Stimulated activated CD4-positive, alpha-beta T cell treated with anti-CD3 and anti-CD28 coated beads, Interleukin-2, amount 100 ng/mL, for 4 hours (primary cell): ENCODE measurements at places on chromosomes 6 and 20.

- DNase-seq = no peak
These were observed 175.4 kb upstream of the KCNQ5 start for GRCh38 chr6:72446430-72446829.

DNA sequence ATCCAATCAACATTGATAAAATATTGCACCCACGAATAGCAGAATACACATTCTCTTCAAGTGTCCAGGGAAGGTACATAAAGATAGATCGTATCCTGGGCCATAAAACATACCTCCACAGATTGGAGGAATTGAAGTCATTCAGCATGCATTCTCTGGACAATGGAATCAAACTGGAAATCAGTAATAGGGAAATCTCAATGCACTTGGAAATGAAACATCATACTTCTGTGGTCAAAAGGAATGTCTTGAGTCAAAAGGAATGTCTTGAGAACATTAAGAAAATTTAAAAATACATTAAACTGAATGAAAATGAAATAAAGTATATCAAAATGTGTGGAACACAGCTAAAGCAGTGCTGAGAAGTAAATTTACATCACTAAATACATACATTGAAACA is 138.8 kb downstream of the TFAP2A start:
- DNase-seq = no peak

GRCh38 chr6:111950661-111951496 is 77.6 kb upstream of the FYN start:
- DNase-seq = no peak

DNA sequence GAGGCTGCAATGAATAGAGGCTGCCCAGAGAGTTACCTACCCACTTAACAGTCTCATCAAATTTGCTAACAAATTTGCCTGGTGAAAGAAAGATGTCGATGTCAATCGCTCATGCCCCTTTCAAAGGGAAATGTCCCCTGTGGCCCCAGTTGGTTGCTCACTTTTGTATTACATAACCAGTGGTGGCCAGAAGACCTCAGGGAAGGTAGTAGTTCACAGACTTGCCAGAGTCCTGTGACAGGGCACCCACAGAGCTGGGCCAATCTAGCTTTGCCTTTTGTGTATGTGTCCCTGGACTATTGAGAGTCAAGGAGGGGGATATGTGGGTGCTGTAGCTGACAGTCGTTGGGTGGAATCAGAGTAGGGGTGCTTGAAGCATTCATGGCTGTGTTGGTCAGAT is 70.7 kb upstream of the CCN6 start:
- DNase-seq = no peak

DNA sequence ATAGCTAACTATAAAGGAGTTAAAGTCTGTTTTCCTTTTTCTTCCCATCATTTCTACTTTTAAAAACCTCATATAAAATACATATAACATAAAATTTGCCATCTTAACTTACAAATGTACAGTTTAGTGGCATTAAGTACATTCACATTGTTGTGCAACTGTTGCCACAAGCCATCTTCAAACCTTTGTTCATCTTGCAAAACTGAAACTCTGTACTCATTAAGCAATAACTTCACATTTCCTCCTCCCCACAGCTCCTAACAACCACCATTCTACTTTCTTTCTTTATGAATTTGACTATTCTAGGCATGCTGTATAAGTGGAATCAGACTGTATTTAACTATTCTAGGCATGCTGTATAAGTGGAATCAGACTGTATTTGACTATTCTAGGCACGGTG is 4.5 kb downstream of the CCDC170 start:
- no peak for DNase-seq

GRCh38 chr20:23232679-23233308 is 117.8 kb upstream of the NXT1 start:
- no peak for DNase-seq

- DNase-seq = no peak
These were observed 1.6 kb upstream of the CEBPB start for GRCh38 chr20:50188879-50189680.

- DNase-seq = no peak
These were observed 31.0 kb downstream of the NPEPL1 start for GRCh38 chr20:58723628-58723984.

- no peak for DNase-seq
These were observed 130.8 kb downstream of the SGK1 start for GRCh38 chr6:134187154-134187553.

DNA sequence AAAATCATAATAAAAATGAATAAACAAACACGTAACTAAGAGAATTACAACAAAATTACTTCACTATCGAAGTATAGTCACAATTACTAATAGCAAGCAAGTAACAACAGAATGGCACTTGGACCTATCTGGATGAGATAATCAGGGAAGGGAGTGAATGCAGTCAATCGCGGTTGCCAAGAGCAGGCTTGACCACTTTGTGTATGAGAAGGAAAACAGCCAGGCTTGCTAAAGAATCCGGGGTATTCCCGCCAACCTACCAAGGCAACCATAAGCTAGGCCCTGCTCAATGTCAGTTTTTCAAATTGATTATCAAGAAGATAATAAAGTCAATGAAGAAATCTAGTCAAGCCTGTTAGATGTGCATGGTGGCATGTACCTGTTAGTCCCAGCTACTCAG is 39.7 kb downstream of the PXDC1 start:
- no peak for DNase-seq
